ENCODE measurements at places on chromosomes 6 and 20.

GRCh38 chr6:3360727-3361045 is 96.2 kb downstream of the SLC22A23 start:
- DNase-seq = no peak

GRCh38 chr20:13054011-13054410 is 45.2 kb downstream of the SPTLC3 start:
- DNase-seq = no peak

GRCh38 chr20:43752561-43753301 is 25.9 kb upstream of the GTSF1L start:
- DNase-seq = peak; percentile 85

GRCh38 chr20:53806683-53807401 is 213.2 kb upstream of the ZNF217 start:
- DNase-seq = no peak

GRCh38 chr20:42430598-42430997 is 759.1 kb downstream of the PTPRT start:
- no peak for DNase-seq

DNA sequence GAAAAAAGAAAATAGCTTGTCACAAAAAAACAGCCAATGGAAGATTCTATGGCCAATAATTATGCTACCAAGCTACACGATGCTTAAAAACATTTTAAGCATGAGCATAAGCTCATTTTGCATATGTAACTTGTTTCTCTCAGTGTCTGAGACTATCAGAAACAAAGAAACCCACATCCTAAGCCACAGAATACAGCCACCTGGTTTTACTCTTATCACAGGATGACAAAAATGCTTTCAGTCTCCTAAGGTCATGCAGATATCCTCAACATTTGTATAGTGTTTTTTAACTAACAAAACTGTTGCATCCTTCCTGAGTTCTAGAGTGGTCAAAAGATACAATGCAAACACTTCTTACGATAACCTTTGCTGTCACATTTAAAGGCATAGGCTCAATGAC is 172.1 kb upstream of the RUNX2 start:
- peak; percentile 73 for DNase-seq

- DNase-seq = no peak
Observed at GRCh38 chr6:170404036-170404435, 97.5 kb downstream of the FAM120B start.

GRCh38 chr6:87093199-87093598 is 1.7 kb downstream of the CGA start:
- DNase-seq = no peak

DNA sequence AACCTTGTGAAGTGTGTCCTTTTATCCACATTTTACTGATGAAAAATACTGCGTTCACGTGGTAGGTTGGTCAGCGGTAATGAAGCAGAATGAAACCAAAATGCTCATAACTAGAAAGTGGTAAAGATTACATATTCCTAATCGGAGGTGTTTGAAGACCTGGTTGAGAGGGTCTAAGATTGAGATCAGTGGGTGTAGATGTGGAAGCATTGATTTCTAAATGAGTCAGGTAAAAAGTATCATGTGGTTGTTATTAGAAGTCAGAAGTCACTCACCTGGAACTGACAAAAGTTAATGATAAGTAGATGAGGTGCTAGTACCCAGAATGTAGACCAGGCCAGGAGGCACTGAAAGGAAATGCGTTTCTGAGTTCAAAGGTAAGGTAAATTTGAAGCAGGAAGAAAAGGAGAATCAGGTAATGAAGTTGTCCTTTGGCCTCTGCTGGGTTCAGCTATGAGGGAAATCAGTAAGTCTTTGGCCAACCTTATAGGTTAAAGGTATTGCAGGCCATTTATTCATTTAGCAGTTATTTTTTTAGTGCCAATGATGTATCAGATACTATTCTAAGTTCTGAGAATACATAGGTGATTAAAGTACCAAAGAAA is 31.2 kb downstream of the FAM83B start:
- no peak for DNase-seq

DNA sequence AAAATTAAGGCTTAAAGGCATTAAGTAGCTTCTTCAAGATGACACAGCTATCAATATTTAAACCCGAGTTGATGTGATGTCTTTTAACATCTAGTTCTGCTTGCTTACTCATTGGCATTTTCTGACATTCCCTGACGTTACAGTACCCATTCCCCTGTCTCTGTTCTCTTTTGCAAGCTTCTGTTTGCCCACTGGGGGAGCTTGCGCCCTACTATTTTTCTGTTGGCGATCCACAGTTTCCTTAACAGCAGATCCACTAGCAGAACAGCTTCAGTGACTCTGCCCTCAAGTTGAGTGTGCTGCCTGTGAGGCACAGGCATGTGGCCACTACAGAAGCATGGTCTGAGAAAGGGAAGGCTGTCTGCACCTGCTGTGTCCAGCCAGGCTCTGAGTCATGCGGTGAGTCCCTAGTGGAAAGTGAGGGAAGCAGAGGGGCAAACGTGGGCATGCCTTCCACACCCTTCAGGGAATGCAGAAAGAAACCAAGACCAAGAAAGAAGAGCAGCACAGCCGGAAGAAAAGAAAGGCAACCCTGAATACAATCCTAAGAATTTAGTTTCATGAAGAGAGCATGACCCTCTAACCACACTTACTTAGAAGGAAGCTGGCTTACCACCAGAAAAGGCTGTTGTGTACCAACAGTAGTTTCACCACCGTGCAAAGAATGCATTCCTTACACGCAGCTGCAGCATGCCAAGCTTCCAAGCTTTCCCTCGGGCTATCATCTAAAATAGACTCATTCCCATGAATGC is 97.7 kb upstream of the VGLL2 start:
- DNase-seq = no peak

- DNase-seq = no peak
Observed at GRCh38 chr20:64084685-64085152, 521 bp upstream of the LKAAEAR1 start.

GRCh38 chr6:3531481-3531880 is 74.6 kb upstream of the SLC22A23 start:
- DNase-seq = no peak

DNA sequence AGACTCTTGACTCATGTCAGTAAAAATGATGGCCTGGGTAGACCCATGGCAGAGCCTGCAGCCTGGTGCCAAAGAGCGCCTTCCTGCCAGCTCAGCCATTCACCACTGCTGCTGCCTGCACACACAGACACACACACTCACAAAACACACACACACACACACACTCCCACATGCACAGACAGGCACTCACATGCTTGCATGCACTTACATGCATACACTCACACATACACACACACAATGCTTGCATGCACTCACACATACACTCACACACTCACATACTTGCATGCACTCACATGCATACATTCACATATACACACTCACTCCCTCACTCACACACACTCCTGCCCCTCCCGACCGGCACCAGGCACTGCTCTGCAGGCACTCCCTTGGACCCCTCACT is 18.0 kb upstream of the SYNDIG1 start:
- no peak for DNase-seq

- no peak for DNase-seq
Observed at GRCh38 chr6:134073161-134073560, 20.7 kb upstream of the SLC2A12 start.

DNA sequence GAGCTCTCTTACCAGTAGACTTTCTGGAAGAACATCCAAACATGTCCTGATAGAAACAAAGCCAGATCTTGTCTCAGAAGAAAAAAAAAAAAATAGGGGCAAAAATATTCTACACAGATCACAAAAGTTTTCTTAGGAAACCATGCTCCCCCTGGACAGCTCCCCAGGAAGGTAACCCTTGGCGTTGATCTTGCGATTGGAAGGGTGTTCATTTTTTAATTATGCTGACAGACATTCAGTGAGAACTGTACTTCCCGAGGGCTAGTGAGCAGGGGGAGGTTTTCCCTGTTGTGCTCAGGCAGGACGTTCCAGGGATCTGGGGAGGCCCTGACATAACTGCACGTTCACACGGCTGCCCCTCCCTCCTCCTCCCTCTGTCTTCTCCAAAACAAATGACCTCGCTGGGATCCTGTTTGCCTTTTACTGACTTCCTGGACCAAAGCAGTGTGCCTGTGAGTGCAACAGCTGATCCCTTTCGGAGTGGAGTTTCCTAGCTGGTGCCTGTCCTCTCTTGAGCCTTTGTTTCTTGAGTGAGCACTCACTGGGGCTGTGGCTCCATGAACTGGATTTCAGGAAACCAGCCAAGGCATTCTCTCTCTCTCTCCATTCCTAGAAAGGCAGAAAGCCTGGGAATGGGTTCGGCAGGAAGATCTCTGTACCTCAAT is 46.7 kb downstream of the MARCKS start:
- DNase-seq = no peak

DNA sequence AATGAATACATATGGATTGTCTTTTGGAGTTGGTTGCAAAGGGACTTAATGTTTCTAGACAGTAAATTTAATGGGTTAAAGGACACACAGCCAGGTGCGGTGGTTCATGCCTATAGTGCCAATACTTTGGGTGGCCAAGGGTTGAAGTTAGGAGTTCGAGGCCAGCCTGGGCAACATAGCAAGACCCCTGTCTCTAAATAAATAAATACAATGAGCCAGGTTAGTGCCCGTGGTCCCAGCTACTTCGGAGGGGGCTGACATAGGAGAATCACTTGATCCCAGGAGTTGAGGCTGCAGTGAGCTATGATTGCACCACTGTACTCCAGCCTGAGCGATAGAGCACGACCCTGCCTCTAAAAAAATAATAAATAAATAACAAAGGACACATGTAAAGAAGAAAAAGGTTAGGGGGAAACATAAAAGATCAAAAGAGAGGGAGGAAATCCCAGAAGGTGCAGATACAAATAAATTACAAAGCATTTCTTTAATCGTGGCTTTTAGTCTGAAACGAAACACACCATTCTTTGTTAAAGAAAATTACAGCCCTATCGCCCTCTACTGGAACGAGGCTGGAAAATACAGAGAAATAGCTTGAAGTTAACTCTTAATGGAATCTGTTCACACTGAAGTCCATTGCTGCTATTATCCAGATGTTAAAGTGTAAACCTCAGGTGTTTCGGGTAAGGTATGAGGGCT is 42.6 kb upstream of the SCML4 start:
- peak; percentile 40 for DNase-seq

GRCh38 chr6:9702914-9703313 is 712.0 kb downstream of the TFAP2A start:
- no peak for DNase-seq

- no peak for DNase-seq
Observed at GRCh38 chr6:40661726-40662125, 74.6 kb upstream of the LRFN2 start.

- peak; percentile 76 for DNase-seq
Observed at GRCh38 chr6:148780918-148781436, 34.1 kb downstream of the UST start.

GRCh38 chr6:157215717-157216116 is 107.6 kb downstream of the TMEM242 start:
- DNase-seq = no peak

DNA sequence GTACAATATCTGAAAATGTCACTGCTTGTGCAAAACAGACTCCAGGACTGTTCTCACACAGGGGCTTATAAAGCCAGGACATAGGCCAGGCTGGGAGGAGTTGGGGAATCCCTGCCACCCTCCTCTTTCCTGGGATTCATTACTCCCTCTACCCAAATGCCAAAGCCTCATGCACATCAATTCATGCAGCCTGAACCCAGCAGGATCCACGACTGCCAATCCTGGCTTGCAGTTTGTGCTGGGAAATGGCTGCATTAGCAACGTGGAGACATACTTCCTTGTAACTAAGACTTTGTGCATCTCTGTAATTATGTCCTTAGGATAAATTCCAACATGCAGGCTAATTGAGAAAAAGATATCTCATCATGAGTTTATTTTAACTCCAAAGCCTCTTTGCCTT is 143.8 kb downstream of the SYCP2 start:
- DNase-seq = no peak

- no peak for DNase-seq
Observed at GRCh38 chr6:1067346-1067745, 244.6 kb upstream of the FOXQ1 start.

- no peak for DNase-seq
Observed at GRCh38 chr20:34459209-34459897, 56.9 kb upstream of the DYNLRB1 start.

DNA sequence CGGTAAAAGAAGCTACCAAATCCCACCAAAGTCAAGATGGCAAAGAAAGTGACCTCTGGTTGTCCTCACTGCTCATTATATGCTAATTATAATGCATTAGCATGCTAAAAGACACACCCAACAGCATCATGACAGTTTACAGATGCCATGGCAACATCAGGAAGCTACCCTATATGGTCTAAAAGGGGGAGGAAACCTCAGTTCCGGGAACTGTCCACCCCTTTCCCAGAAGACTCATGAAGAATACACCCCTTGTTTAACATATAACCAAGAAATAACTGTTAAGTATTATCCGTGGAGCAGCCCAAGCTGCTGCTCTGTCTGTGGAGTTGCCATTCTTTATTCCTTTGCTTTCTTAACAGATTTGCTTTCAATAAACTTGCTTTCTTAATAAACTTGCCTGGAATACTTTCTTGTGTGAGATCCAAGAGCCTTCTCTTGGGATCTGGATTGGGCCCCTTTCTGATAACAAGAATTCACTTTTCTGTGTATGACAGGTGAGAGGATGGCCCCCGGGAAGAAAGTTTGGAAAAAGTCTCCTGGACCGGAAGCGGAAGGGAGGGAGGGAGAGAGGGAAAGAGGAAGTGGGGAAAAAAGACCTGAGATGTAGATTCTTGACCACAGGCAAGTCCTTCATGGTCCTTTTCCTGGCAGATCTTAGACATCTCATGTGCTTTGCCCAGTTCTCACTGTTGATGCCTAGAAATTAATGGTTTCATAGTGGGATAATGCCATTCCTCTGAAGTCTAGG is 146.7 kb upstream of the ID4 start:
- no peak for DNase-seq

DNA sequence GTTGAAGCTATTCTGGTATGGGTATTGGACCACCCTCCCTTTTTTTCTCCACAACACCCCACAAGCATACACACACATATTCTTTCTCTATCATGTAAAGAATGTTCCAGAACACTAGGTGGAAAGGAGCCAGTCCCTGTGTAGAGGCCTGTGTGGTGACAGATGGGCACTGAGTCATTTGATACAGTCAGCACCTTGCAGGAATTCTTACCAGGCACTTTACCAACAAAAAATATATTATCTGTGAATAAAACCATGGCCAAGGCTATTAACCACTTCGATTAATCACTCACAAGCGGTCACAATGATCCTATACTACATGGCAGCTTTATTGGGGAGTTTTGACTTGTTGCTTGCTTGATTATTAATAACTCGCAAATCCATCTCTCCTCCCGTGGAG is 149.5 kb downstream of the BFSP1 start:
- DNase-seq = no peak

DNA sequence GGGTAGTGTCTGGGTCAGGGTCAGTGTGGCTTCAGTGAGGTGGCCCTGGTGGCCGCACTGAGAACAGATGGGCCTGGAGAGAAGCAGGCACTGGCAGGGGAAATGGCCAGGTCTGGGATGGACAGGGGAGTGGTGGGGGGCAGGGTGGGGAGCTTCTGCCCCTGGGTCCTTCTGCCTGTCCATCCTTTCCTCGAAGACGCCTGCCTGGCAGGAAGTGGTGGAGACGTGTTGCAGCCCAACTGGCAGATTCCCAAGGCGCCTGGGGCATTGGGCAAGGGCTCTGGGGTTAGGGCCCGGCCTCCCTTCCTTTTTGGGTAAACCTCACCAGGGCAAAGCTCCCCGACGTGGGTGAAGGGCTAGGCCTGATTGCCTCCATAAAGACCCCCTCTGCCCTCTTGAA is 10.4 kb downstream of the SRC start:
- no peak for DNase-seq

- DNase-seq = no peak
Observed at GRCh38 chr6:7271205-7271534, 41.8 kb downstream of the SSR1 start.

- peak; percentile 70 for DNase-seq
Observed at GRCh38 chr20:49982346-49983122, at the start of gene SNAI1. Gene SNAI1, plus strand, starts transcription at chr20:49982980. Its CDS starts 80 bp downstream, at chr20:49983060.
